HFFc6 (cell line): ENCODE measurements at places on chromosomes 2 and 18. TPM values are rescaled to one million over a fixed set of nuclear protein-coding genes. Genes with fewer than 3 reads are reported as not detected.

ABCB11 gene
- not detected in 3 replicates for total RNA-seq

HRH4 gene
- not detected in 3 replicates for total RNA-seq

GRCh38 chr18:42192251-42193248, 237.5 kb downstream of the PIK3C3 start:
- peaks cover 52% of the 10 kb centered on the region for H3K4me1 ChIP-seq
- no peaks in the 10 kb centered on the region; the same call in 1 of the 2 replicates for H3K27me3 ChIP-seq
- H3K27ac ChIP-seq = no peak overlapping the region
- no peaks in the 10 kb centered on the region for H3K36me3 ChIP-seq

DNA sequence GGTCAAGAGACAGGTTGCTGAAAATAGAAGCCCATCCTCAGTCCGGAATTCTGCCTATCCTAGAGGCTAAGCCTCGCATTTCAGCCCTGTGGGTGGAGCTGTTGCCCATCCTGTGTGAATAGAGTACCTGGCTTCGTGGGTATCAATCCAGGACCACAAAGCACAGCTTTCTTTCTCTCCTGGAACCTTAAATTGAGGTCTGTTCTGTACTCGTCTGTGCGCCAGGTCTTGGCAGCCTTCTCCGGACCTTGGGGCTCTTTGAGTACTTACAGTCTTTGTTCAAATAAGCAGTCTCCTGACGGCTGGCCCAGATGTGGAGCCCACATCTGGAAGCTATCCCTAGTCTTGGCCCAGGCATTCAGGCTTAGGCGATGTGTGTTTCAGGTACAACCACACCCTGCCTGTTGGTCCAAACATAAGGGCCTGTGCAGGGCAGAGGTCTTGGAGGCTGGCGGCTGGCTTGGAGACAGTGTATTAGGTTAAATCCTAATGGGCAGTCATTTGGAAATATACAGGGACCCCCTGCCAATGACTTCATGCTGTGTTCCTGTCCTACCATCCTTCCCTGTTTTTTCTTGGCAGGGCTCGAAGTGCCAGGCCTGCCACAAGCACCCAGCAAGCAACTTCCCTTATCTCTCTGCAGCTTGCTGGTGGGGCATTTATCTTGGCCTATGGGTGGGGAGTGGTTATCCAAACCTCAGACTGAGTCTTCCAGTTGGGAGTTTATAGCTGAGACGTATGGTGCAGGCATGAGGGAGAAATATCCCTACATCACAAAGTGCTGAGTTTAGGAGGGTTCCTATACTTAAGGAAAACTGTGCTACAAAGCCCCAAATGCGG, 294.1 kb downstream of the BCL2 start:
- H3K27ac ChIP-seq = no peak overlapping the region
- H3K36me3 ChIP-seq = no peaks in the 10 kb centered on the region
- H3K27me3 ChIP-seq = peaks cover 8% of the 10 kb centered on the region
- H3K4me1 ChIP-seq = no peaks in the 10 kb centered on the region
- DNase-seq = no peak

DNA sequence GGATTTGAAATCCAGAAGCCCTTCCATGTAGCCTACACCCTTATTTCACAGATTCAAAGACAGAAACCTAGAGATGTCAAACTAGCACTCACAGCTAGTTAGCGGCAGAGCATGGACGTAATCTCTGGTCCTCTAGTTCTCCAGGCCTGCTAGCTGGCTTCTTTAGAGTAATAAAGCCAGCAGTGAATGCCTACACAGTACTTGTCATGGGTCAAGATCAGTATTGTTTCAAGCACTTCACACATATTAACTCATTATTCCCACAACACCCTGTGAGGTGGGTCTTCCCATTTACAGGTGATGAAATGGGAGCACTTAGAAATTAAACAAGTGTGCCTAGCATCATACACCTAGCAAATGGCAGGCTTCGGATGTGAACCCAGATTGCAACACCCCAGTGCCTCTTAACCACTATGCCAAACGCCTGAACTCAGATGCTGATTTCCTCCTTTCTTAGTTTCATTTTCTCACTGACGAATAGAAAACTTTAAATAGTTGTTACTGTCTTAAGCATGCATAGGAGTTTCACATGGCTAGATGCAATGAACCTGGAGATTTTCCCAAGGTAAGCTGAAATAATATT, 14.5 kb upstream of the ZBTB14 start:
- no peaks in the 10 kb centered on the region for H3K27me3 ChIP-seq
- no peaks in the 10 kb centered on the region for H3K4me1 ChIP-seq
- no peaks in the 10 kb centered on the region for H3K36me3 ChIP-seq
- H3K4me3 ChIP-seq = 0 out of 2 replicates have a peak overlapping the region, but pooled peaks have one; percentile 15
- DNase-seq = no peak

ALLC gene
- not detected in 3 replicates for total RNA-seq

- H3K27ac ChIP-seq = peak overlapping the region; percentile 77
- peak overlapping the region; percentile 63 for H3K4me3 ChIP-seq
- peaks cover 7% of the 10 kb centered on the region for H3K27me3 ChIP-seq
- H3K36me3 ChIP-seq = no peaks in the 10 kb centered on the region
Observed at GRCh38 chr2:18473241-18474181, 86.9 kb downstream of the RDH14 start.

DNA sequence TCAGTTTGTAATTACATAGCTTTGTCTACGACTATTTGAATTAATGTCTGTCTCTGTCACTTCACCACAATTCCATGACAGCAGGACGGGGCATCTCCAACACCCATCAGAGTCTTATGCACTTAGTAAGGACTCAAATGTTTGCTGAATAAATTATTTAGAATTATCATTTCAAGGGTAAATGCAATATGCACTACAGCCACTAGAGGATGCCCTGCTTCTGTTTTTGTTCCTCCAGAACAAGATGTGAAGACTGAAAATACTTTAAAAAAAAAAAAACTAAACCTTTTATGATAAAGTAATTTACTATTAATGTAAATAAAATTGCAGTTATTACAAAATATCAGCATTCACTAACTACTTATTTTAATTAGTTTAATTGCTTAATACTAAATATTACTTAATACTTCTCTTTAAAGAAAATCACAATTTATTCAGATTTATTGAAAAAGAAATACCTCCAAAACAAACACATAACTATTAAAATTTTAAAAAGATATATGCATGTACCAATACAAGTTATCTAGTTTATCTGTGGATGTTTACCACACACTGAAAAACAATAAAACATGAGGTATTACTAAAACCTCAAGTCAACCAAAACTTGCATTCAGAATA, 3.2 kb downstream of the PIGN start:
- H3K27ac ChIP-seq = no peak overlapping the region
- no peak overlapping the region for H3K4me3 ChIP-seq
- no peaks in the 10 kb centered on the region; the same call in 1 of the 2 replicates for H3K36me3 ChIP-seq
- H3K27me3 ChIP-seq = no peaks in the 10 kb centered on the region
- peaks cover 25% of the 10 kb centered on the region for H3K4me1 ChIP-seq

DNA sequence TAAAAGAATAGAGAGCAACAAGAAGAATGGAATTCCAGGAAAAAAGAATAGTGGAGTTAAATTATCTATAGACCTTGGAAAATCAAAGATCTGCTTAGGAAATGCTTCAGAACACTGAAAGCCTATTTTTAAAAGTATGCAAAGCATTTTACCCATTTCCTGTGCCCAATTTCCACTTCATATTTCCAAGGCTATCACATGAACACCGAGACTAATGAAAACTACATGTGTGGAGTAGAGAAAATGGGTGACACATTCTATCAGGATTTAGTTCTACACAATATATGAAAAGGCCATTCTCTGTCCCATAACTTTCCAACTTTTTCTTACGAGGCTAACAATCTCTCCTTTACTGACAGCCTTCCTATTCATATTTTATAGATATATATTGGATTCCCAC, 279.4 kb downstream of the CCDC178 start:
- H3K4me1 ChIP-seq = no peaks in the 10 kb centered on the region
- no peak overlapping the region for H3K4me3 ChIP-seq
- no peaks in the 10 kb centered on the region for H3K27me3 ChIP-seq
- DNase-seq = no peak
- H3K36me3 ChIP-seq = no peaks in the 10 kb centered on the region

MOGAT1 gene
- not detected in 3 replicates for total RNA-seq

DNA sequence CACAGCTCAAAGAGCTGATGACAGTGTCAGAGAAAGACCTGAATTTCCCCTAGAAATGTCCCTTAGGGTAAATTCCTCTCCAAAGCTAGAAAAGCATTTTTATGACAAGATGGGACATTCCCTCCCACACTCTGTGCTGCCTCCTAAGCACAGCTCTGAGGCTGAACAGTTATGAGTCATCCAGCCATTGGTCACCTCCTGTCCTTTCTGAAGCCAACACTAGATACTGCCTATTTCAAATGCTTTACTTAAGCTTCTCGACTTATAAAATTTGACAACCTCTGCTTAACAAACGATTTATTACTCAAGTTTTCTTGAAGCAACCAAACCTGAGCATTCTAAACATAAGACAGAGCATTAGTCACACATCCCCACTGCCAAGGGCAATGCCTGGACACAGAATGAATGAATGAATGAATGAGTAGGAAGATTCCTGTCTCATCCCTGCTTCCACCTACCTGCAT, 35.4 kb downstream of the B4GALT6 start:
- H3K36me3 ChIP-seq = peaks cover 7% of the 10 kb centered on the region; the same call in 1 of the 2 replicates
- no peaks in the 10 kb centered on the region for H3K4me1 ChIP-seq
- DNase-seq = peak; percentile 7
- no peak overlapping the region for H3K4me3 ChIP-seq

DNA sequence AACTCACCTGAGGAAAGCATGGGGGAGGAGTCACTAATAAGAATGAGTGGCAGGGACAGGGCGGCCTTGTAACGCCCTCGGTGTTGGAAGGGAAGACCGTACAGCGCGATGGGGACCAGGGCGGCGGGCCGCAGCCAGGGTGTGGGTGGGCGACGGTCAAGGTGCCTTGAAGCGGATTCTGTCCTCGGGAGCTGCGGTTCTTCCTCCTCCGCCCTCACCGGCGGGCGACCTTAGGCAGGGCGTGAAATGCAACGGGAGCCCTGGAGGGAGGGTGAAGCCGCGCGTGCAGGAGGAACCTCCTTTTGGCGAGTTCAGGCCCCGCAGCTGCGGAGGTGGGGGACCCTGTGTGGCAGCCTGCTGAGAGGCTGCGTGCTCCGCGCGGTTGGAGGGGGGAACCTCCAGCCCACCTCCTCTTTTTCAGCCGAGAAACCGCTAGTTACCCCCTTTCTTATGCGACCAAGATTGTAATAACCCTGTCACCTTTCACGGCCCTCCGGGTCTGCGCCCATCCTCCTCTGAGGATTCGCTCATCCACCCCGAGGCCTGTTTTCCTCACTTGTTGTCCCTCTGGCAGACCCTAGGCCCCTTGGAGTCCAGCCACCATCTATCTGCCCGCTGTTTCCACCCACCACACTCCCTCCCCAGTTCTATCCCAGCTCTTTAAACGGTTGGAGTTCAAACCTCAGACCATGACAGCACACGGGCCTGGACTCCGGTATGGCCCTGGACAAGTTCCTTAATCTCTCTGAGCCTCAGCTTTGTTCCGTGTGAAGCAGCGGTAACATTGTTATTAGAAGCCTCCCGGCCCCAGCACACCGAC, 823 bp upstream of the RNU2-63P start:
- peak overlapping the region; percentile 99 for H3K27ac ChIP-seq
- H3K27me3 ChIP-seq = peaks cover 9% of the 10 kb centered on the region
- DNase-seq = no peak
- H3K4me3 ChIP-seq = peak overlapping the region; percentile 93

MC4R gene
- not detected in 3 replicates for total RNA-seq

GRCh38 chr2:62187246-62187645, 8.7 kb upstream of the B3GNT2 start:
- H3K27me3 ChIP-seq = peaks cover 24% of the 10 kb centered on the region
- H3K4me1 ChIP-seq = no peaks in the 10 kb centered on the region
- H3K4me3 ChIP-seq = no peak overlapping the region
- H3K27ac ChIP-seq = no peak overlapping the region

MC5R gene
- not detected in 3 replicates for total RNA-seq

- peaks cover 2% of the 10 kb centered on the region; the same call in 1 of the 2 replicates for H3K36me3 ChIP-seq
- no peak overlapping the region for H3K27ac ChIP-seq
- peaks cover 2% of the 10 kb centered on the region; the same call in 1 of the 2 replicates for H3K27me3 ChIP-seq
- no peak for DNase-seq
Observed at GRCh38 chr18:21468514-21469164, 131.9 kb downstream of the ESCO1 start.

DNA sequence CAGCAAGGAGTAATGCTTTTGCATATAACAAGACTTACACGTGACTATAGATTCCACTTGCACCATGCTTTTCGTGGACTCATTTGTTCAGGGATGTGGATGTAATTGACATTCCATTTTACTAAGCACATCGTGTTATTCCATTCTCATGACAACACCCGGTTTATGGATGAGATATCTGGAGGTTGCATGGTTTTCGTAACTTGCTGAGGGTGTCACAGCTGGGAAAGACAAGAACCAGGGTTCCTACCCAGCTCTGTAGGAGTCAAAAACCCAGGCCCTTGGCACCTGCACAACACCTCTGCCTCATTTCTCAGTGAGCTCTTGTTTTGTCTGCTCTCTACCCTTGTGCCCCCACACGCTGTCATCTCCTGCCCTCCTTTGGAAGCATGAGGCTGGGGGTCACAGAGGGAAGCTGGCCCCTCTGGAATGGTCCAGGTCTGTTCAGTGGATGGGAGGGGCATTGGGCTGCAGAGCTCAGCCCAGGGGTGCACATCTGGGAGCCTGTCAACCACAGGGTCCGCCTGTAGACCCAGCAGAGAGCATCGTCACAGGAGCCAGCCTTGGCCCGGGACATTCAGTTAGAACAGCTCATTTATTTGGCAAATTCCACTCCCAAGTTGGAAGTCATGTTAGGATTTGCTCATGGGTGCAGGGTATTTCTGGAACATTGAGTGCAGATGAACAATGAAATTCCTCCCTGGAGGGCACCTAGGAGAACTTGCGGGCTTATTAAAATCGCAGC, 120.1 kb upstream of the TWIST2 start:
- H3K4me1 ChIP-seq = peaks cover 44% of the 10 kb centered on the region
- peak overlapping the region; percentile 68 for H3K4me3 ChIP-seq
- H3K27ac ChIP-seq = peak overlapping the region; percentile 99
- peaks cover 5% of the 10 kb centered on the region; the same call in 1 of the 2 replicates for H3K36me3 ChIP-seq
- peak; percentile 96 for DNase-seq

DNA sequence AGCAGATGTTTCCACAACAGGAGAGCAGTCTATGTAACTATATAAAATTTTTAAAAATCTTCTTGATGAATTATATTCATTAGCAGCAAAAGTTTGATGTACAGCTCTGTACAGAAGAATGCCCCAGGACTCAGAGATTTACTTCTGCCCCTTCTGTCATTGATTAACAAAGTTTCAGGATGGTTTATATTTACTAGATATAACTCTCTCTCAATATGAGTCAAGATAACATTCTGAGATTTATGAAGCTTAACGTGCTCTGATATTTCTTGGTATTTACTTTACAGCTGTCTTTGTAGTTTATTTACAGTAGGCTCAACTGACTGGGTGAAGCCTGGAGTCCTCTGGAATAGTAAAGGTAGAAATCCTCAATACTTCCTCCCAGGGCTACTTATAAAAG, 93.6 kb upstream of the HNMT start:
- no peak overlapping the region for H3K27ac ChIP-seq
- DNase-seq = no peak
- no peak overlapping the region for H3K4me3 ChIP-seq
- H3K36me3 ChIP-seq = no peaks in the 10 kb centered on the region
- H3K4me1 ChIP-seq = no peaks in the 10 kb centered on the region
- H3K27me3 ChIP-seq = no peaks in the 10 kb centered on the region

- DNase-seq = no peak
- no peaks in the 10 kb centered on the region for H3K27me3 ChIP-seq
- peaks cover 42% of the 10 kb centered on the region for H3K4me1 ChIP-seq
- H3K36me3 ChIP-seq = peaks cover 7% of the 10 kb centered on the region
Observed at GRCh38 chr2:187577310-187577709, 23.1 kb upstream of the TFPI start.

GRCh38 chr18:56835331-56835730, 184.2 kb downstream of the WDR7 start:
- no peaks in the 10 kb centered on the region; the same call in 1 of the 2 replicates for H3K27me3 ChIP-seq
- H3K36me3 ChIP-seq = peaks cover 14% of the 10 kb centered on the region
- H3K4me1 ChIP-seq = peaks cover 29% of the 10 kb centered on the region
- peak overlapping the region; percentile 31 for H3K4me3 ChIP-seq
- H3K27ac ChIP-seq = peak overlapping the region; percentile 13; the same call in 1 of the 2 replicates
- DNase-seq = peak; percentile 1
